ENCODE measurements at places on chromosomes 13 and 19.
A peak's percentile ranks its signal among the peaks of the same experiment; 100 is the strongest.

GRCh38 chr13:50905256-50905655 lies 4.3 kb upstream of the RNASEH2B start:
- no peak for DNase-seq

DNA sequence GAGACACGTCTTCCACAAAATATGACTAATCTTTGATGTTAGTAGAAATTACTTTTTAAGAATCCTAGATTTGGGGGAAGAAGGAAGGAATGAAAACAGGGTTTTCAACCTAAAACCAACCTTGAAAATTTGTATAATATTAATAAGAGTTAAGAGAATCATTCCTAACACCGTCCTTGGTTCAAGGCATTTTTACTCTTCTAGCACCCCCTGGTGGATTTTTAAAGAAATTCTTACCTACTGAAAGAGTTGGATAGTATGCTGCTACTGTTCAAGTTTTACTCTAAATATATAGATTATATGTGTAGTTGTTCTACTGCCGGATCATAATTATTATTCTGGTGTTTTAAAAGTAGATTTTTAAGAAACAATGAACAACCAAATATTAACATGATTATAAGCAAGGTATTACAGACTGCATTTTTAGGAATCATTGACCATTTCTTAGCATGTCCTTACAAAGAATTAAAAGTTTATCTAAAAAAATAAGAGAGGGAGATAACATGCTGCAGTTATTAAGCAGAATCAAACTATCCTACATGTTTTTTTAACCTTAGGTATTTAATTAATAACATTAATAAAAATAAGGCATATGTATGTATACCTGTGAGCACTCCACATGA lies 7.4 kb upstream of the SLITRK6 start:
- DNase-seq = peak; percentile 16

- DNase-seq = no peak
Measured at GRCh38 chr13:30835442-30835841, 70.6 kb upstream of the MEDAG start.

DNA sequence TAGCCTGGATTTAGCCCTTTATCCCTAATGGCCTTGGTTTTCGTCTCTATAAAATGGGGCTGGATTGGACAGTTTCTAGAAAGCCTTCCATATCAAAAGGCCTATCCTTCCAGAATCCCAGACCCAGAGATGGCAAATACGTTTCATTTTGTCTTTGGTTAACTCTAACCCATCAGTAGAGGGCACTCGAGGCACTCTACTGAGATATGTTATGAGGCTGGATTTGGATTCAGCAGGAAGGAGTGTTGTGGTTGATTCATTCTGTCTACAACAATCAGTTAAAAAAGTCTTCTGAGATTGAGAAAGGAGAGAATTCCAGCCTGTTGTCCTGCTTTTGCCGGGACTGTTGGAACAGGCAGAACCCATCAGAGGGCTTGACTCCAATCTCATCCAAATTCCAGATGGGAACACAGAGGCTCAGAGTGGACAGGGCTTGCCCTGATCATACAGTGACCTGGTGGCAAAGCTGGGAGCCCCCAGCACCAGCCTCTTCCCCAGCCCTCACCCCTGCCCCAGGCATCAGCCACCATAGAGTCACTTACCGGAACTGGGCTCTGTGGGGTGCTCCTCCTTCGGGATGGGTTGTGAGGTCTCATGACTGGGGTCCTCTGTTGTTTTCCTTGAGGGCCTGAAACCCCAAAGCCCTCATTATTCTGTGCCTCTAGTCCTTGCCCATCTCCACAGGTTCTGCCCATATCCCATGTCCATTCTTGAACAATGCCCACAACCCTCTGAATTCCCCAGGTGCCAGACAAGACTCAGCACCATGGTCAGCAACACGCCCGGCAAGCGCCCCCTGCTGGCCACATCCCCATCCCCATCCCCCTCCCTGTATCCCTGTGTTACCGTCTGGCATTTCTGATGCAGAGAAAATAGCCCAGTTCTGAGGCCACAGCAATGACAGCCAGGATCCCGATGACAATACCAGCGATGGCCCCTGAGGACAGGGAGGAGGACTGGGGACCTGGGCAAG lies 12.3 kb upstream of the ZNF180 start:
- peak; percentile 9 for DNase-seq

GRCh38 chr13:43274881-43275280 lies 251.5 kb downstream of the DNAJC15 start:
- DNase-seq = peak; percentile 27

DNA sequence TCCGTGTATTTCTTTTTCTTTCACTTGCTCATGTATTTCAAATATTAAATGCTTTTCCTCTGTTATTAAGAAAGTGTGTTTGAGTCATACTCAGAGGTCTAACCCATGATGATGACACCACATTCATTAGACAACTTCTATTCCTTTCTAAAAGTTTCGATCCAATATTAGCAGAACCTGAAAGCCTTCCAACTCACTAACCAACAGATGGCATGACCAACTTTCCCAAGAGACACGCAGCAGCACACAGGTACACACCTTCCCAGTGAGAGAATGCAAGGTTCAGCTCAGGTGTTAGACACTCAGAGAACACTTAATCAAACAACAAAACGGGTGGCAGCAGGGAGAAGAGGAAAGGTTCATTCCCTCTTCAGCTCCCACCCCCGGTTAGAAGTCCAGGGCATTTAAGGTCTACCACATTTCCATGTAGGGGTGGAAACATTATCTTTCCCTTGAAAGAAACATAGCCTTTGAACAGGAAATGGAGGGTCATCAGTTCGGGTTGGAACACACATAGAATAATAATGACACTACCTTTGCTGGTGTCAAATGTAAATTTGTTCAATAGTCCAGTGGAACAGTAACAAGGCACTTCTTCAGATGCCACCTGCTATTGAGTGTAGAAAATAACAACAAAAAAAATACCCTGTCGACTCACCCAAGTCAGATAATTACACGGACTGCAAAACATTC lies 404.2 kb downstream of the COG6 start:
- no peak for DNase-seq

DNA sequence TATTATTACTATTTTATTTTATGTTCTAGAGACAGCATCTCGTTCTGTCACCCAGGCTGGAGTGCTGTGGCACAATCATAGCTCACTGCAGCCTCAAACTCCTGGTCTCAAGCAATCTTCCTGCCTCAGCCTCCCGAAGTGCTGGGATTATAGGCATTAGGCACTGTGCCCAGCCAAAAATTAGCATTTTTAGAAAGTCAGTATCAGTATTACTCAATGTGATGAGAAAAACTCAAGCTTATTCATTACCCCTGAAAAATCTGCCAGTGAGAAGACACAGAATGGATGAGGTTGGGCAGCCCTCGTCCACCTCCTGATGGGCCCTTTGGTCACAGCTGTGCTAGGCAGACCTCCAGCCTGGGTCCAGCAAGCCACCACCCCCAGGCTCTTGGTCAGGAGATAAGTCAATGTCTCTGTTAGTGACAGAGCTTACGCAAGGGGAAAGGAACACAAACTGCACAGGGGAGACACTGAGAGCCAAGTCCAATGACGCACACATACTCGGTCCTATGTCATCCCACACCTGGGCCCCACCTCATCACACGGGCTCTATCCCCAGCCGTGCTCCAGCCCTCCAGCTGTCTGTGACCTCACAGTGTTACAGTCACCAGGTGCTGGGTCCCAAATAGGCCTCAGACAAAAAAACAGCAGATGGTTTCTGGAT lies 19.8 kb downstream of the PEPD start:
- DNase-seq = no peak

DNA sequence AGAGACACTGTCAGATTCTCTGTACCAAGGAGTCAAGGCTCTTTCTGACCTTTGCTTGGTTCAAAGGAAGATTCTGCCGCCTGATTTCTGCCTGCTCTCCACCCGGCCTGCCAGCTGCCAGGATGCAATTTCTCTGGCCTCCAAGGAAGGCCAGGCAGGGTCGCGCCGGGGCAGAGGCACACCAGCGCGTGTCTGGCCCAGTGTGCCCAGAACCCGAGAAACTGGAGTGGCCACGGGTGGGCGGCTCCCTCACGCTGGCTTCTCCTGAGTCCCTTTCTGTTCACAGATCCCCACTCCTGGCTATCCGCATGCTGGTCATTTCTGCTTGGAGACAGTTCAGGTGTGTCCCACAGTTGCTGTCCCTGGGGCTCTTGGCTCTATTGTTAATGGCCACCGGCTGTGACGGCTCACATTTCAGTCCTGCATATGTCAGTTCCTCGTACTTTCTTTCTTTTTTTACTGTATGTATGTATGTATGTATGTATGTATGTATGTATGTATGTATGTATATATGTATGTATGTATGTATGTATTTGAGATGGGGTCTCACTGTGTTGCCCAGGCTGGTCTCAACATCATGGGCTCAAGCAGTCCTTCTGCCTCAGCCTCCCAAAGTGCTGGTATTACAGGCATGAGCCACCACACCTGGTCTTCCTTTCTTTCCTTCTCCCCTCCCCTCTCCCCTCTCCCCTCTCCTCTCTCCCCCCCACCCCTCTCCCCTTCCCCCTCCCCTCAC lies 16.9 kb downstream of the TMPRSS9 start:
- DNase-seq = no peak

DNA sequence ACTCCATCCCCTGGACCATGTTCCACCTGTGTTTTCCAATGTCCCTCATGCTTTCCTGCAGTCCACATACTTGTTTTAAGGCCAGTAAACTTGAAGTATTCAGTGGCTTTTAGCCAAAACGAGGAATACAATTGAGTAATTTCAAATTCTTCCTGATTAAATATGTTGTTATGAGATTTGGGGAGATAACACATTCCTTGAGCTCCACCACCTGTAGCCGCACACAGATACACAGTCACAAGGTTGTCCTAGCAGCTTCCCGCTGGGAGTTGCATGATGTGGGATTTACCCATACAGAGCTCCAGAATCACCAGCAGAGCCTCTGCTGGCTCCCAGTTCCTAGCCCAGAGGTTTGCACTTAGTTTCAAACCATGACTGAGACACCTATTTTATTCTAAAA lies 53.6 kb upstream of the FRY start:
- DNase-seq = peak; percentile 19

GRCh38 chr19:49506575-49507105 lies 5.8 kb upstream of the FCGRT start:
- no peak for DNase-seq

- DNase-seq = no peak
Measured at GRCh38 chr13:66506979-66507378, 723.2 kb downstream of the PCDH9 start.

GRCh38 chr13:22073718-22074117 lies 402.8 kb downstream of the FGF9 start:
- DNase-seq = no peak

DNA sequence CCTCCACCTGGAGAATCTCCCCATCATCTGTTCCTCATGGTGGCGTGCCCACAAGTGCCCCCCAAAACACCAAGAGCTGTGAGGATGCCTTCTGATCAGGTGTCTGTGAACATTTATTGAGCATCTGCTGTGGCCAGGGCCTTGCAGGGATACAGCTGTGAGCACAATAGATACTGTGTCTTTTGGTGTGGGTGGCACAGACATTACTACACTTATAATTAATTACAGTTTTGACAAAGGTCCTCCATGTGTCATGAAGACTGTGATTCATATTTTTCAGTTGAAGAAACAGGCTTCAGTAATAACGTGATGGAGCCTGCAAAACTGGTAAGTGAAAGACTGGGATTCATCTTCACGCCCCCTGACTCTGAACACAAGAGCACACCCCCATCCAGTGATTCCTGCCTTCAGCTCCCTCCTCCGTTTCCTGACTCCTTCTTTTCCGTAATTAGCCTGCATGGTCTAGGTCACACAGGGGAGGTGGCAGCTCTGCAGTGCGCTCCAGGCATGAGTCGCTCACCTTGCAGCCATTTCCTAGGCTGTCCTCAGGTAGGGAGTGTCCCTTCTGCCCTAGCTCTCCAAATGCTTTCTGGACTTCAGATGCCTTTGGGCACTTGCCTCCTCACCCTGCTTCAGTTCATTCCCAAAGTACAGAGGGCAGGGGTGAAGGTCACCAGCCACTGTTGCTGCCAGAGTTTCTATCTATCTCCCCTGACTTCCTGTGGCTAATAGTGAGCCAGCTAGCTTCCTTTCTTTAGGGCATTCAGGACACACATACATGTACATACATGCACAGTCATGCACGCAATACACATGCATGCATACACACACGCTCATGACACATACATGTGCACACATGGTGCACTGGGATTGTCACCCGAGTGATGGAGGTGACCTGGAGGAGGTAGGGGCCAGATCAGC lies 66.5 kb downstream of the SIAH3 start:
- no peak for DNase-seq

GRCh38 chr19:48779636-48780035 lies 24.3 kb downstream of the FGF21 start:
- DNase-seq = no peak

- DNase-seq = peak; percentile 81
Measured at GRCh38 chr13:107211073-107211472, 643.1 kb upstream of the ARGLU1 start.

DNA sequence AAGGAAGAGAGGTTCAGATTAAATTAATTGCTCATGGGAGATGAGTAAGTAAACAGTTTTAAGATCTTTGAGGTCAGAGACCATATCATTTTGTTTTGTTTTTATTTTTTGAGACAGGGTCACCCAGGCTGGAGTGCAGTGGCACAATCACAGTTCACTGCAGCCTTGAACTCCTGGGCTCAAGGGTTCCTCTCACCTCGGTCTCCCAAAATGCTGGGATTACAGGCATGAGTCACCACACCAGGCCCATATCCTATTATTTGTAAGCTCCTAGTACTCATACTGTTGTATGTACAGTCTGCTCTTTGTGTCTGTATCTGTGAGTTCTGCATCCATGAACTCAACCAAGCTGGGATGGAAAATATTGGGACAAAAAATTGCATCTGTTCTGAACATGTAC lies 6.0 kb upstream of the RASL11A start:
- DNase-seq = no peak

- DNase-seq = no peak
Measured at GRCh38 chr19:3760871-3761361, 576 bp downstream of the APBA3 start.

- no peak for DNase-seq
Measured at GRCh38 chr19:23527797-23528196, 132.5 kb upstream of the ZNF91 start.

- no peak for DNase-seq
Measured at GRCh38 chr13:32791545-32792172, 205.4 kb downstream of the PDS5B start.

DNA sequence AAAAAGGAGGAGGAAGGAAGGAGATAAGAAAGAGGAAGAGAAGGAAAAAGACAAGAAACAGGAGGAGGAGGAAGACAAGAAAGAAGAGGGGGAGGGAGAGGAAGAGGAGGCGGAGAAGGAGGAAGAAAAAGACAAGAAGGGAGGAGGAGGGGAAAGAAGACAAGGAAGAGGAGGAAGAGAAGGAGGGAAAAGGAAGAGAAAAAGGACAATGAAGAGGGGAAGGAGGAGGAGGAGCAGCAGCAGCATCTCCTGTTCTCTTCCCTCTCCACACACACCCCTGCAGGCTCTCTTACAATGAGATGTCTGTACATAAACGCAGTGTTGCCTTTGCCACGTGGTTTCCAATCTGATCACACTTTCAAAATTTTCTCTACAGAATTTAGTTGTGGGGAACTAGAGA lies 66.6 kb downstream of the RUBCNL start:
- no peak for DNase-seq

- DNase-seq = no peak
Measured at GRCh38 chr19:14021474-14021873, 6.5 kb upstream of the RLN3 start.
